ENCODE measurements at places on chromosomes 3 and 15.
A peak's percentile ranks its signal among the peaks of the same experiment; 100 is the strongest.

DNA sequence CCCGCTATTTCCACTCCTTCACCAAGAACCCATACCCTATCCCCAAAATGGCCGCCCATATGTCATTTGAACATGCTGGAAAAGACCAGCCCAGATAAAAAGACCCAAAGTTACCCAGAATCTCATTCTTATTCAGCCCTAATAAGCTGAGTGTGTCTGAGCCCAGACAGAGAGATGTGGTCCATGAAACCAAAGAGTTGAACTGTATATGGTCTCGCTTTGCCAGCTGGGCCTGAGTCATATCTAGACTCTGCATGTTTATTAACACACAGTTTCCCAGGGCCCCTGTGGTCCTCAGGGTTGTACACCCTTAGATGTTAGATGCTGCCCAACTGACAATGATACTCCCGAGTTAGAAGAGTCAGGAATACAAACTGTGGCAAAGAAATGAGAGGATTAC is 201.9 kb upstream of the STRIT1 start:
- no peak for DNase-seq

GRCh38 chr3:18228060-18228459 is 197.1 kb downstream of the SATB1 start:
- DNase-seq = no peak

- no peak for DNase-seq
Observed at GRCh38 chr3:136914739-136915138, 43.0 kb upstream of the IL20RB start.

GRCh38 chr3:43207628-43208085 is 78.7 kb upstream of the SNRK start:
- DNase-seq = no peak

- no peak for DNase-seq
Observed at GRCh38 chr3:57683286-57683685, 9.6 kb downstream of the DENND6A start.

DNA sequence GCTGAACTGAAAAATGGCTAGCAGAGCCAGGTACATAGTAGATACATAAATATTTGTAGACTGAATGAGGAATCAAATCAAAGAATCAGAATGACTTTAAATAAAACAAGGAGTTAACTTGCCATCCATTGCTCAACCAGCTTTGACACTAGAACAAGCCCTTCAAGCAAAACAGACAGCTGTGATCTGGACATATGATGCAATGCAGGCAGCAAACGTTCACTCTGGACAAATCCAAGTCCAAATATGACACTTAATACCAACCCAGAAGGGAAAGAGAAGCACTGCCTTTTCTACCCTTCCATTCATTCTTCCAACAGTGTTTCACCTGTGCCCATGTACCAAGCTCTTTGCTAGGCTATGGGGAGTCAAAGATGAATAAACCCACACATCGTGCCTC is 4.5 kb downstream of the THRB start:
- no peak for DNase-seq

GRCh38 chr3:167887096-167887495 is 151.6 kb downstream of the SERPINI1 start:
- no peak for DNase-seq

DNA sequence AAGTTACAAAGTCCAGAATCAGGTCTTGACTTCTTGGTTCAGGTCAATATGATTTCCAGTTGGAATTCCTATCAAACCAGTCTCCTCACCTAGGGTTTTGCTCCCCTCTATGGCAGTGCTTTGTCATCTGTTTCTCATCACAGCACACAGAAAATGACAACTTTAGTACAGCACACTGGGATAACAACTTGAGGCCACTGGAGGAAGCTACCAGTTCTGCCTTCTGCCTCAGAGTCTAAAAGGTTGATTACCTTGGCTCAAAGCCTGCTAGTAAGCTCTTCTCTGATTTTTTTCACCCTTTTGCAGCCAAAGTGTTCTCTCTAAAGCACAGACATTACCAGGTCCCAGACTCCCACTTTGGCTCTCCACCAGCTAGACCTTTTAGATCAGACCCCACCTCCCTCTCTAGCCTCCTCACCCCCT is 24.8 kb upstream of the TRIM59 start:
- no peak for DNase-seq

- no peak for DNase-seq
Observed at GRCh38 chr3:181711325-181712135, at the start of gene SOX2. Gene SOX2, plus strand, starts transcription at chr3:181711925. Its CDS starts 436 bp downstream, at chr3:181712361.

DNA sequence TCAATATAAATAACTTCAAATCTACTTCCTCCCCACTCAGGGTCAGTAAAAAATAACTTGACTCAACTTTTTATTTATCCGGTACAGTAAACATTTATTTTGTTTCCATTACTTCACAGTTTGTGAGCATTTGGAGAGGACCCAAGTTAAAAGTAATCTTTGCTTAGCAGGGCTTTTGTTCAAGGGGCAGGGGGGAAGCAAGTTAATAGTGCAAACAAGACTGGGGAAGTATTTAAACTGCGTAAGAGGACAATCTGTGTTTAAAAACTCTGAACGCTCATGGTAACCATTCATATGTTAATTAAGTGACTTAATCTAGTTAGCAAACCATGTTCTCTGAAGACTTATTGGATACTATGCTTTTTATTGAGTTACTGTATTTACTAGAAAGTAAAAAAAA is 346.2 kb downstream of the SLC9A9 start:
- no peak for DNase-seq

- DNase-seq = no peak
Observed at GRCh38 chr3:123404391-123404790, 44.5 kb downstream of the ADCY5 start.

- peak; percentile 84 for DNase-seq
Observed at GRCh38 chr15:66603301-66604179, 37.7 kb upstream of the LCTL start.

DNA sequence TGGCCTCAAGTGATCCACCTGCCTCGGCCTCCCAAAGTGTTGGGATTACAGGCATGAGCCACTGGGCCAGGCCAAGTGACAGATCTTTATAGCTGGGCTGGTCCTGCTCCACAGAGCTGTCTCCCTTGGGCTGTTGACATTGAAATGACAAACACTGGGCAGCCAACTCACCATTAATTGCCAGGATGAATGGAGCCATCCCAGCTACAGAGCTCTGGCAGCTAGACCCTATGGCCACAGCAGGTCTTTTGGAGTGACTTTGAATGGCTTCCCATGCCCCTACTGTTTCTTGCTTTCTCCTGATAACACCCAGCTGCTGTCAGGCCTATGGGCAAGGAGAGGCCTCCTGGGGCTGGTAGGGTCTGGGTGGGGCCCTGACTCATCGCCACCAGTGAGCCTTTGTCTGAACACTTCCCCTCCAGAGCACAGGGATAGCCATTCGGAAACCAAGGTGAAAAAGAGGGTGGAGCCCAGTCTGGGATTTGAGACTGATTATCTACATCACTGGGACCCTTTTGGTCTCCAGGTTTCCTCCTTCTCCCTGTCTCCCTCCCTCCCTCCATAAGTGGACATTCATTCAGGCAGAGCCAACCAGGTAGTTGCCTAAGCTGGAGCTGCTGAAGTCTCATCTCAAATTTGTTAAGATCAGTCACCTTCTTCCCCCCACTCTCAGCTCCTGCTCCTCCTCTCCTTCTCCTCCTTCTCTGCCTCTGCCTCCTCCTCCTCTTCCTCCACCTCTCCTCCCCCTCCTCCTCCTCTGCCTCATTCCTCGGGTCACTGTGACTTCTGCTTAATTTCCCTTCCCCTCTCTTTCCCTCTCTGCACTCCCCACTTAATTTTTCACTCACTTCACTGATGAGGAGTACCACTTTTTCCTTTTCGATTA is 34.0 kb downstream of the BHLHE40 start:
- DNase-seq = peak; percentile 55

GRCh38 chr3:196967412-196968232 is 1.0 kb downstream of the PIGZ start:
- DNase-seq = no peak

- no peak for DNase-seq
Observed at GRCh38 chr3:108554913-108555571, 34.2 kb downstream of the CIP2A start.

DNA sequence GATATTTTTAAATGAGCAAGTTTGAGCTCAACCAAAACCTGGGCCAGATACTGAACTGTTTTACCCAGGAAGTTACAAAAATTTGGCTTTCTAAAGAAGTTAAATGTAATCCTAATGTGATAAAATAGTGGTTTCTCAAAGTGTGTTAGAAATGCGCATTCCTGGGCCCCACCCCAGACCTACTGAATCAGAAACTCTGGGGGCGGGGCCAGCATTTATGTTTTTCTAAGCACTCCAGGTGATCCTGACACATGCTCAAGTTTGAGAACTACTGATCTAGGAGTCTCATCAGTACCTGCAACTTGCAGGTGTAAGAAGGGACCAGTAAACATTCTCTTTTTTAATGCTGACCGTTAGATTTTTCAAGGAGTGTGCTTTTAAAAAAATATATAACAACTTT is 190.6 kb downstream of the VPS13C start:
- DNase-seq = no peak

DNA sequence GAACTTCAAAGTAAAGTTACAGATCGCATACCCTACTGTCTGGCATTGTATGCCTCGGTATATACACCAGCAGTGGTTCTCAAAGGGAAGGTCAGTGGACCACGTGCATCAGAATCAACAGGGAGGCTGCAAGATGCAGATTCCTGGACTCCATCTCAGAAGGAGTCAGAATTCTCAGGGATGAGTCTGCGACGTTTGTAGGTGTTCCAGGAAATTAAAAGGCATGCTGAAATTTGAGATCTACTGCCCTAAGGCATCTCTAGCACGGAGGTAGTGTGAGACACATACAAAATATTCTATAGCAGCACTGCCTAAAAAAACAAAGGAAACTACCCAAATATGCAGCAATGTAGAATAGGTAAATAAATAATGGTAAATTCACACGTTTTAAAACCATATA is 136.8 kb upstream of the BNIP2 start:
- DNase-seq = no peak

DNA sequence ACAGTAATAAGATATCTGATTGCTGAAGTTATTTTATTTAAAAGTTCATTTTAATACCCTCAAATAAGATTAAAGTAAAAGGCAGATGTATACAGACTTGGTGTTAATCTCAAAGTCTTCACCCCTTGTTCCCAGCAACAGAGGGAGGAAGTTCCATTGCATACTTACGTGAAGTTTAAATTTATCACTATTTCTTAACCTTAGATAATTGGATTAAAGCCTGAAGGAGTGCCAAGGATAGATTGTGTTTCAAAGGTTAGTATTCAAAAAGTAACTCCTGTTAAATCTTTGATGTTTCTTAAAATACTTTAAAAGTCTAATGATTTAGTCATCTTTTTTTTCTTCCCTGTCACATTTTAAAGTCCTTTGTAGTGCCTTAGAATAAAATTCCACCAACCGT is 39.3 kb downstream of the ATP1B3 start:
- DNase-seq = no peak

GRCh38 chr3:129934234-129935123 is 40.0 kb upstream of the TRH start:
- peak; percentile 70 for DNase-seq

DNA sequence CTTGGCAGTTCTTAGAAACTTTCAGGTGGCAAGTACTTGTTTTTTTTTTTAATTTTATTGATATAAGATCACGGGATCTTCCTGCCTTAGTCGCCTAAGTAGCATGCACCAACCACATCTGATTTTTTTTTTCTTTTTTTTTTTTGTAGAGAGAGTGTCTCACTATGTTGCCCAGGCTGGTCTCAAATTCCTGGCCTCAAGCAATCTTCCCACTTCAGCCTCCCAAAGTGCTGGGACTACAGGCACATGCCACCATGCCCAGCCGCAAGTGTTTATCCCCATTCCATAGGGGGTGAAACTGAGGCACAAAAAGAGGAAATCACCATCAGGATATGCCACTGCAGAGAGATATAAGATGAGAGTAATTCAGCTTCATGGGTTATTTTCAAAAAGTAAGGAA is 102.9 kb downstream of the IGF2BP2 start:
- no peak for DNase-seq

GRCh38 chr3:144229953-144230352 is 258.3 kb downstream of the DIPK2A start:
- DNase-seq = no peak

DNA sequence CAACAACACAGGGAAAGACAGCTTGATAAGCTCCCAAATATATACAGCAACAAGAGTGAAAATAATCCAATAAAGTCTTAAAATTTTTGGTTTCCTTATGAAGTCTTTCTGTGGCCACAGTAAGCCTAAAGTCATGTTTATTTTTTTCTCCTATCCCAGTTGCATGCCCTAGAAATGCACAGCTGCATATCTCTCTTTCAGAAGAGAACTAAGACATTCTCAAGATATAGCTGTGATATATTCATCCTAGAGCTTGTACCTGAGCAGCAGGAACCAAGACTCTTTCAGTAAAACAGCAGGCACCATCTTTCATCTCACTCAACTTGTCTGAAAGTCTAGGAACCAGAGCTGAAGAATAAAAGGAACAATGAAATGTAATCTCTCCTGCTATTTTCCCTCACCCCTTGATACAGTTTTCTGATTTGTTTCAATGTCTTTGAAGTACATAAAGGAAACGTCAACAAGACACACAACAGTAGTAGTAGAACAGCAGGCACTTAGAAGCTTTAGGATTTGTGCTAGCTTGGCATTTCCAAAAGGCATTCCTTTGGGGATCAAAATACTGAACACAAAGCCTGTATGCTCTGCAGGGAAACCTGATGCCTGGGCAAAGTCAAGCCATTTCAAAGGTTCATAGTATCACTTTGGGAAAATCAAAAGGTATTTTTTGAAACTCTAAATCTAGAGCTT is 536.8 kb downstream of the PYDC2 start:
- DNase-seq = no peak

- no peak for DNase-seq
Observed at GRCh38 chr3:10413041-10413440, 92.1 kb upstream of the SEC13 start.

DNA sequence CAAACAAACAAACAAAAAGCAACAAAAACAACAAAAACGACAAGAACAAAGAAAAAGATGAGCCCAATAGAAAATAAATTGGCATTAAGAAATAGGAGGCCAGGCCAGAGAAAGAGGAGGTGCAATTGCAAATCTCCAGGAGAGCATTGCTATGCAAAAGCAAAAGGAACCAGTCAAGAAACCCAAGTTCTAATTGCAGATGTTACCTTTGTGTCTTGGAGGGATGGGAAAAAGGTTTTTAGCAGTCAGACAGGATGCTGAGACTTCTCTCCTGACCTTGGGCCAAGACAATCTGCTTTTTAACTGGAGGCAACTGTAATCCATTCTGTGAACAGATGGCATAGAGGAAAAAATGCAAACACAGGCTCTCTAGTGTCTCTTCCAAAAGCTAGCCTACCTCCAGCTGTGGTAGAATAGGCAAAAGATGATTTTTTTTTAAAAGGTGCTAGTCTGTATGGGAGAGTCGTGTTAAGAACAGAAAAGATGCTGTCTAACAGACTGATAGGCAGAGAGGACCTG is 56.4 kb downstream of the LSAMP start:
- no peak for DNase-seq

DNA sequence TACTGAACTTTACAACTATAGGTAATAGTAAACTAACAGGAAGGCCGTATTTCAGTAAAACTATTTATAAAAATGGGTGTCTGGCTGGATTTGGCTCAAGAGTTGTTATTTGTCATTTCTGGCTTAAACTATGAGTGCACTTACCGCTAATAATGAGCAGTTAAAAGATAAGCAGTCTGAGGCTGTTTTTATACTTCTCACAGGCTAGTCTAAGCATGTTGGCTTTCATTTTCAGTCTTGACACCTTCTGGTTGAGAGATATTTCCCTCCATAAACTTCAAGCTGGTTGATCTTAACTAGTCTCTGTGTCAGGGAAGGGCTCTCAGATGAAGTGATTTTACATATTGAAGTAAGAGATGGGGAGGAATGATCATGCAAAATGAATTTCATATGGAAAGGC is 96.1 kb downstream of the RSRC1 start:
- DNase-seq = no peak

Measured in hematopoietic multipotent progenitor cell (in vitro differentiated cells).